ENCODE measurements at places on chromosomes 13 and 19. TPM values are rescaled to one million over a fixed set of nuclear protein-coding genes. Genes with fewer than 3 reads are reported as not detected.

Gene GRIN3B
- total RNA-seq = not detected

Gene TMPRSS9
- 0.54 TPM for total RNA-seq

Gene ACER1
- total RNA-seq = not detected

Gene KIR3DL2
- not detected for total RNA-seq

Gene CABP5
- not detected for total RNA-seq

Gene PPM1N
- total RNA-seq = 0.96 TPM

Gene DMKN
- 12.0 TPM for total RNA-seq

Gene KIR2DL4
- not detected for total RNA-seq

Gene FOSB
- 38.0 TPM for total RNA-seq

Gene OCEL1
- total RNA-seq = 15.1 TPM

Gene ZNF730
- 0.27 TPM for total RNA-seq

Gene PROZ
- not detected for total RNA-seq

Gene KLK15
- not detected for total RNA-seq

Gene RRAS
- total RNA-seq = 100 TPM

Gene ZNF708
- total RNA-seq = 18.4 TPM

Gene SHISA2
- 0.72 TPM for total RNA-seq

Gene DLEU7
- not detected for total RNA-seq

Gene ZNF266
- 25.1 TPM for total RNA-seq

Gene CELF5
- total RNA-seq = not detected

Gene C19orf33
- 7.9 TPM for total RNA-seq

Gene PPP1R13L
- total RNA-seq = 5.5 TPM

Gene LIG1
- 12.6 TPM for total RNA-seq

Gene KLK12
- 0.40 TPM for total RNA-seq

Gene IGFL2
- total RNA-seq = not detected

Gene PRR19
- not detected for total RNA-seq

Gene PDCD5
- total RNA-seq = 197 TPM

Gene RASA3
- 33.1 TPM for total RNA-seq

Gene MEIOSIN
- total RNA-seq = not detected

Gene SLC10A2
- not detected for total RNA-seq

Gene SELENOV
- not detected for total RNA-seq

Gene INSL3
- not detected for total RNA-seq

Gene FBXO27
- 4.0 TPM for total RNA-seq

Gene ZNF583
- total RNA-seq = 6.9 TPM

Gene GGACT
- total RNA-seq = 1.3 TPM

Gene RGS9BP
- total RNA-seq = 0.54 TPM

Gene CNFN
- not detected for total RNA-seq

Gene SYT5
- total RNA-seq = not detected

Gene FGF22
- 4.7 TPM for total RNA-seq

Gene MAST1
- 1.5 TPM for total RNA-seq

Gene CGB8
- not detected for total RNA-seq

Gene ZSCAN5B
- total RNA-seq = not detected

Gene WASF3
- 13.7 TPM for total RNA-seq

Gene MIR17HG
- 3.9 TPM for total RNA-seq

Gene ZNF726
- 0.27 TPM for total RNA-seq

Gene SLC1A6
- total RNA-seq = not detected

Gene ZNF229
- total RNA-seq = 9.0 TPM

Gene LRFN3
- 10.6 TPM for total RNA-seq

Gene CEACAM19
- 4.8 TPM for total RNA-seq

Gene ADPRHL1
- 8.7 TPM for total RNA-seq

Gene PRR36
- total RNA-seq = not detected

Gene F2RL3
- total RNA-seq = 2.3 TPM

Gene PEX11G
- total RNA-seq = 2.8 TPM

Gene IGFL1
- total RNA-seq = 1.2 TPM

All from gastroesophageal sphincter (tissue), 4 donors.